GM23248 (cell line): ENCODE measurements at places on chromosomes 4 and X. TPM values are rescaled to one million over a fixed set of nuclear protein-coding genes. Genes with fewer than 3 reads are reported as not detected.

The IGSF1 gene
- total RNA-seq, result not detected in 2 replicates

The F8A2 gene
- total RNA-seq, result not detected in 2 replicates

The TADA2B gene
- 14.8 and 15.7 TPM in 2 replicates for total RNA-seq

- no peak overlapping the region for H3K4me3 ChIP-seq
- DNase-seq, result peak; percentile 66
- peaks cover 5% of the 10 kb centered on the region; the same call in 1 of the 2 replicates for H3K4me1 ChIP-seq
- no peaks in the 10 kb centered on the region for H3K36me3 ChIP-seq
- no peak overlapping the region for H3K27ac ChIP-seq
Observed at GRCh38 chr4:13635286-13635799, 7.8 kb upstream of the BOD1L1 start.

DNA sequence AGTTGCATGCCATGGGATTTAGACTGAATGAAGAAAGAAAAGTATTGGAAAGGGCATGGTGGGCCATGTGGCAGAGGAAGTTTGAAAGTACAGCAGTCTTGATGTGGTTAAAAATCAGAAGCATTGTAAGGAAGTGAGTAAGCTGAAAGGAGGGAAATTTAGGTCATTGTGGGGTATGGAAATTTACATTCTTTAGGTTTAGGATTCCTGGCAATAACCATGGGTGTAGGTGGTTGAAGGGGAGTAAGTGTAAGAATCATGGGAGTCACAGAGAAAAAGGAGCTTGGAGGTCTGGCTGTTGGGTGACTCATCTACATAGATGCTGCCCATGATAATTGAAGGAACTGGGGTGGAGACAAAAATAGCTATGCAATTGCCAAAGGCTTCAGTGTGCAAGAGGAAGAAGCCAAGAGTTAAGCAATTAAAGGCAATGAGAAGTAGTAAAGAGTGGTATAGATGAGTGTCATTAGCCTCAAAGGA lies 243.8 kb upstream of the LDB2 start:
- DNase-seq, result peak; percentile 95
- H3K27ac ChIP-seq, result peak overlapping the region; percentile 53
- no peaks in the 10 kb centered on the region for H3K27me3 ChIP-seq
- H3K36me3 ChIP-seq, result no peaks in the 10 kb centered on the region
- H3K4me3 ChIP-seq, result no peak overlapping the region

GRCh38 chr4:38176165-38176564 lies 216.0 kb downstream of the PTTG2 start:
- no peaks in the 10 kb centered on the region for H3K36me3 ChIP-seq
- no peak overlapping the region for H3K27ac ChIP-seq
- no peak for DNase-seq
- H3K27me3 ChIP-seq, result no peaks in the 10 kb centered on the region
- H3K4me1 ChIP-seq, result peaks cover 21% of the 10 kb centered on the region
